Left cardiac atrium (tissue), 4 donors: ENCODE measurements at places on chromosomes 6 and 20. TPM values are rescaled to one million over a fixed set of nuclear protein-coding genes. Genes with fewer than 3 reads are reported as not detected.

DNA sequence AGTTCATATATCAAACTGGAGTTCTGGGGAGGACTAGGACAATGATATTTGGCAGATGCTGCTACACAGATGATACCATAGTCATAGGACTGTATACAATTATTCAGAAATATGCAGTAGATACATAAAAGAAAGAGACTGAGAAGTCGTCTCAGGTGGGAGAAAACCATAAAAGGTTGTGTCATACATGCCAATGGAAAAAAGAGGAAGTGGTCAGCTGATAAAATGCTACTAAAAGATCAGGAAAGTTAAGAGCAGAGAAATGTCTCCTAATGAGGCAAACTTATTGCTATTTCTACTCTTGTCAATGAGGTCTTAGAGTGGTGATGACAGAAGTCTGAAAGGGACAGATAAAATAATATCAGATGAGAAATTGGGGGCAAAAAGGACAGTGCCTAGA lies 407.6 kb downstream of the COL12A1 start:
- DNase-seq = no peak

DNA sequence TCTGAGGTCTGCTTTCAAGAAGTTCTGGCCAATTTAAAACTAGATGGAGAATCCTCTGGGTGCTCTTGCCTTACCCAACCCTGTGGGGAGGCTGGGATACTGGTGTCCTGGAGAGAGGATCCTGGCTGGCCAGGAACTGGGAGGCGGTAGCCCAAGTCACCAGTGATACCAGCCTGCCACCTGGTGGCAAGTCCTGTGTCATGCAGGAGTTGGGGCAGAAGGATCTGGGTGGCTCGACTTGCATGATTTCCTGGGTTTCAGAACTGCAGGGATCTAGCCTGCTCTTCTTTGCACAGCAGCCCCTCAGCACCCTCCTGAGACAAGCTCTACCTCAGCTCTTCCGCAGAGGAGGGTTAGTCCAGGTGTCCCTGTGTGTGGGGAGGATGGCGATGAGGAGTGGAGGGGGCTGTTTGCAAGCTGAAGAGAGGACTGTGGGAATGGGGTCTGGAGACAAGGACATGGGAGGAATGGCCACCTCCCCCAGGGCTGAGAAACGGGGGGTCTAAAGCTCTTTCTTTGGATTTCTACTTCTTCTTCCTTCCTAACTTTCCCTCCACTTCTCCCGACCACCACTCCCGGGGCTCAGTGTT lies 4.2 kb downstream of the KCNK17 start:
- peak; percentile 77 for DNase-seq

- no peak for DNase-seq
These were observed 10.0 kb downstream of the ENTPD6 start for GRCh38 chr20:25205277-25206062.

GRCh38 chr20:11867291-11867919 lies 50.3 kb upstream of the BTBD3 start:
- no peak for DNase-seq

Gene SLC52A3
- 1.7 TPM for total RNA-seq

GRCh38 chr20:17502105-17502504 lies 29.1 kb downstream of the BFSP1 start:
- no peak for DNase-seq

Gene CYP24A1
- total RNA-seq = not detected

Gene SIGLEC1
- total RNA-seq = 12.4 TPM

- no peak for DNase-seq
These were observed 11.3 kb downstream of the TFAP2A start for GRCh38 chr6:10403385-10404106.

Gene BEND6
- 1.2 TPM for total RNA-seq

Gene IFNGR1
- 158 TPM for total RNA-seq

Gene FNDC1
- 0.63 TPM for total RNA-seq

DNA sequence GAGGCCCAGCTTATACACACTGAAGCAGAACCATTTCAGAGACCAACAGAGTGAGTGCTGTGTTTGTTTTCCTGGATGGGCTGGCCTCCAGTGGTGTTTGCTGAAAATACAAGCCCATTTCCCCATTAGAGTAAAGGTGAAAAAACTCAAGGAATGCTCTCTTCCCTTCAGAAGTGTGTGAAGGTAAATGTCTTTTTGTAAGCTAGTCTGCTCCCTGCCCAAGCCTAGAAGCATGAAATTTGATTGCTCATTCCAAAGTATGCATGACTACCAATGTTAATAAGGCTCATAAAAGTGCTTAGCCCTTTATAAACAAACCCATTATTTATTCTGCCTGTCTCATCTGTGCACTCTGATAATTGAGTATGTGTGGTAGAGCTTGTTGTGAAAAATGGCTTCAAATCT lies 59.1 kb downstream of the ADGRF1 start:
- DNase-seq = no peak

DNA sequence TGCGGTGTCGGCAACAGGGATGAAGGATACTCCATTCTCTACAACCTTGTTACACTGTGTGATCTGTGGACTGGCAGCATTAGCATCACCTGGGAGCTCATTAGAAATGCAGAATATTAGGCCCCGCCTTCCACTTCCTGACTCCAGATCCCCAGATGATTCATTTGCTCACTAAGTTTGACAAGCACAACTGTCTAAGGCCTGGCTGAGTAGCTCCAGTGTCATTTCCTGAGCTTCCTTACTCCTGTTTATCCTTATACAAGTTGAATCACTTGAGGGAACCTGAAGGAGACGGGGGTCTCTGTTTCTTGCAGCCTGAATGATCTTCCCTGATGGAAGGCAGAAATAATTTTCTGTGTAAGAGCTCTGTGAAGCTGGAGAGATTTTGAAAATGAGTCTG lies 32.7 kb upstream of the PROKR2 start:
- no peak for DNase-seq

- DNase-seq = no peak
These were observed 304.8 kb downstream of the DHX35 start for GRCh38 chr20:39266989-39267388.

DNA sequence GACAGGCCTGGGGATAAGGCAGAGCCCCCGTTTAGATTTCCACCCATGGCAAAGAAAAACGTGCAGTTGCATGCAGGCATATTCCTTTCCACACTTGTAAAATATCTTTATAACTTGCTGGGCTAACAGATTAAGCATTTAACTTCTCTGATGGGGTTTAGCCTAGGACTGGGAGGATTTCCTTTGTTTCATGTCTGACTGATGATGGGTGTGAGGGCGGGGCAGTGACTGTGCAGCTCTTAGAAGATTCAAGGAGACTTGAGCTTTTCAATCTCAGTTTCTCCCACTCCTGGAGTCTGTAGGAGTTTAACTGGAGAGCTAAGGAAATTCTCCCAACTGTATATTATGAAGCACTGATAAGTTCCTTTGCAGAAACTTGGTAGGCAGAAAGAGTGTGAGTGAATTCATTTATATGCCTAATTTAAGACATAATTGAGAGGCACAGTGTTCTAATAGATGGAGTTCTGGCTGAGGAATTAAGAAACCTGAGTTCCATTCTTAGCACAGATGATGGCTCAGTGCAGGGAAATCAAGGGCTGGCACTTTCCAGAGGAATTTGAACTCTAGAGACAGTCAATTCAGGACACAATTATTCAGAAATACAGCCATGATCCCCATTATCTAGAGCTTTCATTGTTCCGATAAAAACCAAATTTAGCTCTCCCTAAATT lies 214.6 kb upstream of the CNR1 start:
- no peak for DNase-seq

- DNase-seq = no peak
These were observed 52.7 kb downstream of the GNAS start for GRCh38 chr20:58905236-58905635.
